CD8-positive, alpha-beta memory T cell (primary cell): ENCODE measurements at places on chromosomes 7 and 10. TPM values are rescaled to one million over a fixed set of nuclear protein-coding genes. Genes with fewer than 3 reads are reported as not detected.

DNA sequence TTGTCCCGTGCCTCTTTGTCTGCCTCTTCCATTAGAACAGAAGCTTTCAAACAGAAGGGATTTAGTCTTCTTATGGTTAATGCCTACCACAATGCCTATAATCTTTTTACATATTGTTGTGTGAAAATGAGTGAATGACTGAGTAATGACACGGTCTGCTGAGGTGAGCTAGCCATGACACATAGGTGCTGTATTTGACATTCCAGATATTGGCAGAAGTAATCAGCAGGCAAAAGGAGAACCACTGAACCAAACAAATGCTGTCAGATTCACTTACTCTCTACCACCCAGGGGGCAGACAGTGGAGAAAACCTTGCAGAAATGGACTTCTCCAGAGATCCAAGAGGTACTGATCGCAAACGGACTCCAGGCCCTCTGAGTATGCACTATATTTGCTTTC is 377.2 kb upstream of the VWC2 start:
- DNase-seq: no peak

- no peak for DNase-seq
These were observed 35.6 kb downstream of the PRKAR2B start for GRCh38 chr7:107080099-107080505.

- DNase-seq: no peak
These were observed 622.3 kb downstream of the SUGCT start for GRCh38 chr7:40757109-40757508.

- no peak for DNase-seq
These were observed 967 bp downstream of the GAD2 start for GRCh38 chr10:26217396-26218086.

- no peak for DNase-seq
These were observed 543.6 kb downstream of the SDK1 start for GRCh38 chr7:3844540-3845151.

DNA sequence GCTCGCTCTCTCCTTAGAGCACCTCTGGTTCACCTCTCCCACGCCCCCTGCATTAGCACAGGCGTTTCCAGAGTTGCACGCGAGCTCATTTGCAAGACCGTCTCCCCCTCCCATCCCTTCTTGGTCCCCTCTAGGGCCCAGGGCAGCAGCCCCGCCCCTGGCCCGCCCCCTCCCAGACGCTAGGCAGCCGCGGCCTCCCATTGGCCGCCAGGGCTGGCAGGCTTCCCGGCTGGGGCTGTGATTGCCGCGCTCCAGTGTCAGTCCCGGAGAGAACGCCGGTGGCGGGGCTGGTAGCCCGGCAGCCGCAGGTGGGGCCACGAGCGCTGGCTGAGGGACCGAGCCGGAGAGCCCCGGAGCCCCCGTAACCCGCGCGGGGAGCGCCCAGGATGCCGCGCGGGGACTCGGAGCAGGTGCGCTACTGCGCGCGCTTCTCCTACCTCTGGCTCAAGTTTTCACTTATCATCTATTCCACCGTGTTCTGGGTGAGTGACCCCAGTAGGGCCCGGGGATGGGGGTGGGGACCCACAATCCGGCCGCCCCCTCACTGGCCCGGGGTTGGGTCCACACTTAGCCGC is at the start of gene TSPAN15:
Gene TSPAN15, plus strand, starts transcription at position 257 of the 575 bp plus-strand sequence. Its CDS starts 130 bp downstream, at position 387.
- DNase-seq: peak; percentile 76

The ZNF853 gene
- 3.5 TPM for total RNA-seq
